ENCODE measurements at places on chromosomes 2 and 18. TPM values are rescaled to one million over a fixed set of nuclear protein-coding genes. Genes with fewer than 3 reads are reported as not detected.

Gene EPAS1
- polyA plus RNA-seq, result 96.7 TPM

Gene SGO2
- 5.1 TPM for polyA plus RNA-seq

Gene PJVK
- polyA plus RNA-seq, result 1.0 TPM

Gene IL1F10
- polyA plus RNA-seq, result 0.37 TPM

Gene GNAL
- 30.0 TPM for polyA plus RNA-seq

Gene KIAA1328
- 3.8 TPM for polyA plus RNA-seq

Gene FOXD4L1
- polyA plus RNA-seq, result 0.08 TPM

Gene ABI2
- polyA plus RNA-seq, result 9.0 TPM

Gene SIX3
- not detected for polyA plus RNA-seq

Gene OXER1
- not detected for polyA plus RNA-seq

Gene ITGB6
- polyA plus RNA-seq, result 174 TPM

Gene CTAGE1
- not detected for polyA plus RNA-seq

Gene ANKRD23
- polyA plus RNA-seq, result 1.4 TPM

Gene FER1L5
- 0.01 TPM for polyA plus RNA-seq

Gene AMER3
- polyA plus RNA-seq, result not detected

Gene CSRNP3
- 0.61 TPM for polyA plus RNA-seq

Gene CFC1
- polyA plus RNA-seq, result not detected

Gene EFR3B
- polyA plus RNA-seq, result 0.09 TPM

Gene EVA1A
- polyA plus RNA-seq, result 11.5 TPM

Gene NOL4
- polyA plus RNA-seq, result not detected

Gene MAP3K19
- polyA plus RNA-seq, result not detected

Gene CXCR1
- 14.5 TPM for polyA plus RNA-seq

Gene LHCGR
- not detected for polyA plus RNA-seq

Gene CHMP1B
- 54.7 TPM for polyA plus RNA-seq

Gene RGPD3
- 0.06 TPM for polyA plus RNA-seq

Gene SCG2
- polyA plus RNA-seq, result 0.08 TPM

Gene B4GALT6
- 2.3 TPM for polyA plus RNA-seq

Gene RBKS
- 1.8 TPM for polyA plus RNA-seq

All from keratinocyte (primary cell).